ENCODE measurements at places on chromosomes 3 and 15.

- DNase-seq, result no peak
These were observed 23.7 kb downstream of the STAG1 start for GRCh38 chr3:136728473-136728872.

DNA sequence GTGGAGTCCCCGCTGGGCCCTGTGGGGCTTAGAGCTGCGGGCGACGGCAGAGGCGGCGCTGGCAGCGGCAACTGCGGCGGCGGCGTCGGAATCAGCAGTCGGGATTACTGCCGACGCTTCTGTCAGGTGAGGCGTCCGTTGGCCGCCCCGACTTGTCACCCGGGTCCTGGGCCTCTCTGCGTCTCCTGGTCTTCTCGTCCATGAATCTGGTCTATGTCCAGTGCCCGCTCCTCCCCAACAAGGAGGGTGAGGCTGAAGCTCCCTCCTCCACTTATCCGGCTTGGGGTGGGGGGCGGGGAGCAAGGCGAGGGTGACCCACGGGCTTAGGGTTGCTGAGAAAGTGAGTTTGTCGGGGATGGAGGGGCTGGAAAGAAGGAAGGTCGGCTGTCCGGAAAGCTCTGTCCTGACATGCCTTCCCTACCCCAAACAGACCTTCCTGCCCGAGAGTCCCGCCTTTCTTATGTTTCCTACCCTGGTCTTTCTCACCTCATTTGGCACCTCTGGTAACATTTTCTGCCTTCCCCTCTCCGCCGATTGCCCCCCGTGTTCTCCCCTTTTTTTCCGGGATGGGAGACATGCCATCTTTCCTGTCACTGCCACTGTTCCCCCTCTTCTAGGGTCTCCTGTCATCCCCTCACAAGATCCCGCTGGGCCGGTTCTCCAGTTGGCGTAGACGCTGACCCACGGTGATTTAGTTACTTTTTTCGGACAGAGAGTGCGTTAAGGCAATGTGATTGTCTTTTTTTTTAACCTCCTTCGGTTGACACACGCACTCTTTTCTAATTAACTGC is 520 bp downstream of the ZNF654 start:
- no peak for DNase-seq

GRCh38 chr15:98737159-98737558 is 88.8 kb downstream of the IGF1R start:
- DNase-seq, result no peak

- DNase-seq, result peak; percentile 40
These were observed 223.6 kb upstream of the PDZRN3 start for GRCh38 chr3:73848173-73848906.

DNA sequence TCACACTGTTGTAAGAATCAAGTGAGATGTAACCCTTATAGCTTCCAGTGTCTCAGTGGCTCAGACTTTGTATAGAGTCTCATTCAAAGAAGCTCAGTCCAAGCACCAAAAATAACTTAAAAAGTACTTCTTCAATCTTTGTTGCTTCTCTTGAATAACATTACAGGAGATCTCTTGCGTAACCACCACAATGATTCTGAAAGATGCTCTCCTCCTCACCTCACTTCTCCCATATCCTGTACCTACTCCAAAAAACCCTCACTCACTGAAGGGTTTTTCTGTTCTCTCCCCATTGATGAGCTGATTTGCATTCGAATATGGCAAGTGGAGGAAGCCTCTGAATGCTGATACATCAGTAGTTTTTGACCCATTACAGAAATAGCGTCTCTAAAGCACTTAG is 39.4 kb upstream of the MRPS22 start:
- DNase-seq, result no peak

GRCh38 chr3:31223278-31223677 is 309.4 kb upstream of the STT3B start:
- no peak for DNase-seq

GRCh38 chr3:30098243-30098642 is 508.2 kb upstream of the TGFBR2 start:
- peak; percentile 46 for DNase-seq

DNA sequence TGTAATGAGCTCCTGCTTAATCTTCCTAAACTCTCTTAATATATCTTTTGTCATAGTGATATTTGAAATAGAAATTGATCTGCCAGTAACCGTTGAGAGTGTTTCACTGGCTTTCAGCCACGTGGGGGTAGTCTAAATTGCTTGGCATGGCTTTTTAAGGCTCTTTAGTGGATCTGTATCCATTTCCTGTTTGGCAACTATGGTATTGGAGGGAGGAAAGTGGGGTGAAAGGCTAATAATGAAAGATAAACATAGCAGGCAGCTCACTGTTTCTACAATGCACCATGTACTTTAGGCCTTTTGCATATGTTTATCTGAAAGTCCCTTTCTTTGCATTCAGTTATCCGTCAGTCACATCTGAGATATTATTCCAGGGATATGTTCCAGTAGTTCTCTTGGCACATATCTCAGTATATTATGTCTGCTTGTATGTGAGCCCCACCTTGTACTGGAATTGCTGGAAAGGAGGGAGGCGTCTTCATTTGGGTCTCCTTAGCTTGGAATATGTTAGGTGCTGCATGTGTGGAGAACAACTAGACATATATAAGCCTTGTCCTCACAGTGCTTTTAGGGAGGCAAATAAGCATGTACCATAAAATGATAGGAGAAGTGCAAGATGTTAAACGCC is 10.8 kb downstream of the TOPAZ1 start:
- no peak for DNase-seq

DNA sequence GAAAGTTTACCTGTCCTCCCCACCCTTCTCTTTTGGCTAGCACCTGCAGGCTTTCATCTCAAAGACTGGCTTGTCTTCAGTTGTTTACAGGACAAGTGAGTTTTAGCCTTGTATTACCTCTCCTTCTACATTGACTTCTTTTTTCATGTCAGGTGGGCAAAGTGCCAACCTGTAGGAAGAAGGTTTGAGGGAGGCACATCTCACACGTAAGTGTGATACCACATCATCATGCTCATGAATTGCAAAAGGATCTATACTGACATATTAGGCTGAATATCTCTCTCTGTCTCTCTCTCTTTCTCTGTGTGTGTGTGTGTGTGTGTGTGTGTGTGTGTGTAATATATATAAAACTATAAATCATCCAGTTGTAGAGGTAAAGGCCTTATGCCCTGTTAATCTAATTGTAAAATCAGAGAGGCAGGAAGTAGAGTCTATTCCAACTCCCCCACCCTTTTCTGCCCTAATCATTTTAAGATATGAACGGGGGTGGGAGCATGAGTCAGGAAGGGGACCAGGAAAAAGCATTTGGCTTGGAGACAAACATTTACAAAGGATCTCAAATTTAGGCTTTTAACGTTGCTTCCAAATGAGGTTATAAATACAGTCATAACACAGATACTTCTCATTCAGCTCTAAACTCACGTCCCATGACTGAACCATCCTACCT is 107.0 kb upstream of the PFN2 start:
- DNase-seq, result no peak

DNA sequence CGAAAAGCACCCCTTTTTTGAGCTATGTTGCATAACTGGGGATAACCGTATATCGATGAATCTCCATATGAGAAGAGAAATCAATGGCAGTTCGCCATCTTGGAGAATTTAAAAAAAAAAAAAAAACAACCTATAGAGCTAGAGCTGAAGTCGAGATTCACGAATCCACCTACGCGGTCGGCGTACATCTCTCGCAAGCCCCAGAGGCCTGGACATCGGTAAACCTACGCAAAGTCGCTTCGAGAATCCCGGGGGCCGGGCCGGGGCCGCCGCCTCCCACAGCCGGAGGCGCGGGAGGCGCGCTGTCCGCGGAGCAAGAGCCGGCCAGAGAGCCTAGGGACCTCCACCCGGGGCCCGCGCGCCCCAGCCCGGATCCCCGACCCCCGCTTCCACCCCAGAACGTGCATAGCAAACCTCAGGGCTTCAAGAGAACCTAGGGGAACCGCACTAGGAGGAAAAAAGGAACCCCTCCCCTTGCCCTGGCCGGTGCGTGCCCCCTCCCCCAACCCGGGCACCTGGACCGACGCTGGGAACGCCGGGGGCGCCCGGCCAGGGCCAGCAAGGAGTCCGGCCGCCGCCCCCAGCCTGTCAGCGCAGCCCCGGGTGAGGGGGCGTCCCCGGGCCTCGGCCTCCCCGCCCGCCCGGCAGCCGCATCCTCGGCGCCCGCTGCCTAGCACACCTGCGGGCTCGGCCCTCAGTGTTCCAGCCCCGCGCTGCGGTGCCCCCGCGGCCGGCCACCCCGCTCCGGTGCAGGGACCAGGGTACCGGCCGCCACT is 567 bp downstream of the PFN2 start:
- peak; percentile 76 for DNase-seq

GRCh38 chr15:50907601-50908208 is 778 bp upstream of the AP4E1 start:
- peak; percentile 28 for DNase-seq

DNA sequence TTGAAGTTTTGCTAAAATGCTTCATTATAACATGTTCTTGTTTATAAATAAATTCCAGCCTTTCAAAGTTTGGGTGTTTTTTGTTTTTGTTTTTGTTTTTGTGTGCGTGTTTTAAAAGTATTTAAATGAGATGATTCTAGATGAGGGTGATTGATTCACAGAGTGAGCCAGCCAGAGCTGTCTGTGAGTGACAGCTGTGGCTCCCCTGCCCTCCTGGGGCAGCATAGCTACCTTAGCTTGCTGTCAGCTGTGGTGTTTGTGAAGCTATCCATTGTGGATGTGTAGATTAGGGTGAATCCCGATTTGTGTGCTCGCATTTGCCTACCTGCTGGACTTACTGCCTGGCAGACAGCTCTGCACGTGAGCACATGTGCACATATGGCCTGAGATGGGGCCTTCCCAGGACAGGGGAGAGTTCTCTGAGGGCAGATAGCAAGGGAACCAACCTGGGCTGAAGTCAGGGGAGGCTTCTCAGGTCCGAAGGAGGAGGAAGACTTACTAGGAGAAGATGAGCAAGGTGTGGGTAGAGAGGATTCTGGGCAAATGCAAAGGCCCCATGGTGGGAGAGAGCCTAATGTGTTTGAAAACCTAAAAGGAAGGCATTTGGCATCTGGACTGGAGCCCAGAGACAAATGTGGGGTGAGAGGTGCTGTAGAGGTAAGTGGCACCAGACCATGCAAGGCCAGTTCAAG is 124.2 kb downstream of the EEFSEC start:
- no peak for DNase-seq

DNA sequence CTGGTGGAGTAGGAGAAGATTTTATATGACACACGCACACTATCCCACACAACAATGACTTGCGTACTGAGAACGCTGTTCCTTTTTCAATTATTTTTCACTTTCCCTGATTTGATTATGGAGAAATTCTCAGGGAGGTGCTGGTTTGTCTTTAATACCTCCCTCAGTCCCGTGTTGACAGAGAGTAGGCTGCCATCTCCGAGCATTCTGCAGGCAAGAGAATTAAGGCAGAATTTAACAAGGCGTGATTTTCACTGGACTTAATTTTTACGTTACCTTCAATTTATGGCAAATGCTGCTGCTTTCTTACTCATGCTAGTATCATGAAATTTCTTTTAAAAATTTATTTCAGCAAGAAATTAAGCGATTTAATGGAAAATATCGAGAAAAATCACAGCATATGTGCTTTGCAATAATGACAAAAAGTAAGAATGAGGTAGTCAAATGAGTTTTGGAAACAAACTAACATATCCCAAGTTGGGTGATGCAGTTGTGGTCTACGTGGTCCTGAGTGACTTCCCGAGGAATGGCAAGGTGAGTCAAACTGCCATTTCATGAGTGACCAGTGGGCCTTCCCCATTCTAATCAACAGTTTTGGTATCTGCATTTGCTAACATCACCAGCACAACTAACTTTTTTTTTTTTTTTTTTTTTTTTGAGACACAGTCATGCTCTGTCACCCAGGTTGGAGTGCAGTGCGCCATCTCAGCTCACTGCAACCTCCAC is 16.9 kb downstream of the DNASE1L3 start:
- no peak for DNase-seq

DNA sequence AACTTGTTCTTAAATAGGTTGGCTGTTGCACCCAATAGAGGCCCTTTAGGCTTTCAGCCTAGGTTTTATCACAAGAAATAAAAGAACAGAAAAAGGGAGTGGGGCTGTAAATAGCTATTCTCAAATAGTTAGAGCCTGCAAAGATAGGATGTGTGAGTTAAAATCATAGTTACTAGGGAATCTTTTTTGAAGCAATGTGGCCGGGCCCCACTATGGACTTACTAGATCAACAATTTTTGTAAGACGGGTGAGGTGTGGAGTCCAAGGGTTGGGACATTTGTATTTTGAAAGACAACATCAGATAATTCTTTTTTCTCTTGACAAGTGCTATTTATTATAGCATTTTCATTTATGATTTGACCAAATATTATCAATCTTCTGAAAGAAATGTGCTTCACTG is 5.8 kb downstream of the NECTIN3 start:
- no peak for DNase-seq

GRCh38 chr3:46690798-46691197 is 2.7 kb downstream of the ALS2CL start:
- no peak for DNase-seq

DNA sequence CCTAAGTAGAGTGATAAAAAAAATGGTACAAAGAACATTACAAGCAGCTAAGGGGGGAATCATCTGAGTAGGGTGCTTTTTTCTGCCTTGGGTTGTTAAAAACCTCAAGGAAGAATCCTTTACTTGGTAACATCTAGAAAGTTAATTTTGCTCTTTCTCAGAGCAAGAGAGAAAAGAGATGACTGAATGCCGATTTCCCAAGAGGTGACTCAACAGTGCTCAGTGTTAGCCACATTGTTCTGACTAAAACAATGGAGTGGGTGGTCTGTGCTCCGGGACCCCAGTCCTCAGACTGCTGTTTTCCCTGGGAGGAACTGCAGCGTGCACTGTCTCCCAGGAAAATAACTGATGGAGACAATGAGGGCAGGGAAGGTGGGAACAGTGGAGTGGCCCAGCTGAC is 41.1 kb upstream of the RASGRP1 start:
- DNase-seq, result no peak

GRCh38 chr3:49386056-49386756 is 25.6 kb downstream of the RHOA start:
- no peak for DNase-seq

Measured in LHCN-M2 (cell line).